Effector memory CD4-positive, alpha-beta T cell (primary cell): ENCODE measurements at places on chromosomes 5 and 9.

DNA sequence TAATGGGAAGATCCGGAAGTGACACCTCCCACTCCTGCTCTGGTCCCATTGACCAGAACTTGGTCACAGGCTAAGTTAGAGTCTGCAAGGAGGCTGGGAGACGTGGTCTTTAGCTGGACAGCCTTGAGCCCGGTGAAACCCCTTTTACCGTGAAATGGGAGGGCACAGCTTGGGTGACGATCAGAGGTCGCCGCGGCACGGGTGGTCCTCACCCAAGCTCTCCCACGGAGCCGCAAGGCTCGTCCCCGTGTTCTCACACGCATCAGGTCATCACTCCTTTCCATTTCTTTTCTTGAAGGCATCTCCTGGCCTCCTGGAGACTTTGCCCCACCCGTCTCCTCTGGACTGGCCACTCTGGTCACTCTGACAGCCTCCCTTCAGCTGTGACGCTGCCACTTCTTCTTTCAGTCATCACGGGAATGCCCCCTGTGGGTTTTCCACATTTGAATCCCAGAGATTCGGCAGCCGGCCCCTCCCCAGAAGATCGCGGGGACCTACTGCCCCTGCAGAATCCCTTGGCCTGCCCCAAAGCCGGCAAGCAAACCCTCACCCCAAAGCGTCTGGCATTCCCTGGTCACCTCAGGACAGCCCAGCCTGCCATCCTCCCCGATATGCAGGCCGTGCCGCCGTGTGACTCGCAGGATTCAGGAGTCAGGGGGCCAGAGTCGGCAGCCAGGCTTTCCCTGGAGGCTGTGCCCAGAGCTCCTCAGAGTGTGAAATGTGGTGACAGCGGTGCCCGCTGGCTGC lies 18.9 kb upstream of the EGFL7 start:
- DNase-seq: no peak

- DNase-seq: no peak
These were observed 94.2 kb upstream of the PRRC1 start for GRCh38 chr5:127423173-127423798.

- DNase-seq: no peak
These were observed 623.3 kb downstream of the RAB3C start for GRCh38 chr5:59206132-59206581.

- DNase-seq: no peak
These were observed 73.8 kb upstream of the KLF9 start for GRCh38 chr9:70488098-70488792.

GRCh38 chr9:113775749-113776148 lies 100.4 kb upstream of the ZNF618 start:
- no peak for DNase-seq

- no peak for DNase-seq
These were observed 6.8 kb downstream of the SLC36A1 start for GRCh38 chr5:151454166-151454565.

- DNase-seq: no peak
These were observed 201.2 kb downstream of the PIK3R1 start for GRCh38 chr5:68416714-68417113.
